ENCODE measurements at places on chromosomes 12 and 14.

DNA sequence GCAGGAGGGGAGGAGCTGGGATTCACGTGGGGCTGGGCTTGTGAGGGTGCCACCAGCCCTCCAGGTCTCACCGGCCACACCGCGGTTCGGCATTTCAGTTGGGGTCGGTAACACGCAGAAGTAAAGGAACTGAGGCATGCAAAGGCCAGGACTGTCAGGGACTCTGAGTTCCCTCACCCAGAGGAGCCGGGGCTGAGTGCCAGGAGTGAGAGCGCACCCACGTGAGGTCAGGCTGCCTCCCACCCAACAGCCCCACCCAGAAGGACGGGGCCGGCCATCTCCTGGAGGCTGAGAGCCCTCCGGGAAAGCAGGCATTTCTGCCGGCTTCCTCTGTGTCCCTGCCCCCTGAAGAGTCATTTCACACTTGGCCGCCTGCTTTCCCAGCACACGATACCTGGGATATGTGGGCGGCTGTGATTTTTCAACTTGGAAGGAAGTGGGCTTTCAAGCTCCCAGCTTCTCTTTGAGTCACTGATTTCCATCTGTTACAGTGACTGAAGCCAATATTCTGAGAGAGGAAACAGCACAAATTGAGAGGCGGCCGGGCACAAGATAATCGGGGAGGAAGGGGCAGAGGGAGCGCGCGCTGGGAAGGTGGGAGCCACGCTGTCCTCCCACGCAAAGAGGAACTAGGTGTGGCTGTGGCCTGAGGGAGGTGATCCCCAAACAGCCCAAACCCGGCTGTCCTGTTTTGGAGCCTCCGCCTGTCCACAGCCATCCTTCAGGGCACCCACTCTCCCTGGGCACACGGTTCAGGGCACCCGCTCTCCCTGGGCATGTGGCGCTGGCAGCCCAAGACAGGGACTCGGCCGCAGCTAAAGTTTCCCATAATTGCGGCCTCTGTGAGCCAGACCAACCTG is 19.0 kb downstream of the GALNT9 start:
- no peak for DNase-seq

DNA sequence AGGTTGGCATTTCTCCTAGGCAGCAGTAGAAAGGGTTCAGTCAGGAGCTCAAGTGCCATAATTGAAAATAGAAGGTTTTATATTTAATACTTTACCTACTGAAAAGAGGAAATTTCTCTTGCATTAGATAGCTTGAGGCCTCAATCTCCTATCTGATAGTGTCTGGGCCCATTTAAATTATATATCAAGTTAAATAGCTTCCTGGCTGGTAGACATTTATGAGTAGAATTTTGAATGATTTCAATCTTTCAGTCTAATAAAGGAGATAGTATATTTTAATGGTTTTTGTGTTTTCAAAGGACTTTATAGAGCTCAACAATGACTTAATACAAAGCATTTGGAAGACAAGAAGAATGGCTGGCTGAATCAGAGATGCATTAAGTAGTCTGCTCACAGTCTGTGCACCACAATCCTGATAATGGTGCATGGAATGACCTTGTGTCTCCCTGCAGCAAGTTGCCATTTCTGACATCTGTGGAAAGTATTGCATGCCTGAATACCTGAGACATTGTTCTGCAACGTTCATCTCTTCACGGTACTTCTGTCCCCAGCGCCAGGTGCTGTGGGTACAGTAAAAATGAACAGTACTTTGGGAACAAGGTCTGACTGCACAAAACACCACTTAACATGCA is 974.1 kb downstream of the TMTC2 start:
- DNase-seq = no peak

- DNase-seq = peak; percentile 40
Measured at GRCh38 chr12:109714141-109714912, 702 bp downstream of the FAM222A start.

GRCh38 chr14:81161088-81161487 is 59.7 kb downstream of the GTF2A1 start:
- DNase-seq = no peak

- DNase-seq = no peak
Measured at GRCh38 chr14:95431199-95432143, 85.0 kb downstream of the SYNE3 start.

DNA sequence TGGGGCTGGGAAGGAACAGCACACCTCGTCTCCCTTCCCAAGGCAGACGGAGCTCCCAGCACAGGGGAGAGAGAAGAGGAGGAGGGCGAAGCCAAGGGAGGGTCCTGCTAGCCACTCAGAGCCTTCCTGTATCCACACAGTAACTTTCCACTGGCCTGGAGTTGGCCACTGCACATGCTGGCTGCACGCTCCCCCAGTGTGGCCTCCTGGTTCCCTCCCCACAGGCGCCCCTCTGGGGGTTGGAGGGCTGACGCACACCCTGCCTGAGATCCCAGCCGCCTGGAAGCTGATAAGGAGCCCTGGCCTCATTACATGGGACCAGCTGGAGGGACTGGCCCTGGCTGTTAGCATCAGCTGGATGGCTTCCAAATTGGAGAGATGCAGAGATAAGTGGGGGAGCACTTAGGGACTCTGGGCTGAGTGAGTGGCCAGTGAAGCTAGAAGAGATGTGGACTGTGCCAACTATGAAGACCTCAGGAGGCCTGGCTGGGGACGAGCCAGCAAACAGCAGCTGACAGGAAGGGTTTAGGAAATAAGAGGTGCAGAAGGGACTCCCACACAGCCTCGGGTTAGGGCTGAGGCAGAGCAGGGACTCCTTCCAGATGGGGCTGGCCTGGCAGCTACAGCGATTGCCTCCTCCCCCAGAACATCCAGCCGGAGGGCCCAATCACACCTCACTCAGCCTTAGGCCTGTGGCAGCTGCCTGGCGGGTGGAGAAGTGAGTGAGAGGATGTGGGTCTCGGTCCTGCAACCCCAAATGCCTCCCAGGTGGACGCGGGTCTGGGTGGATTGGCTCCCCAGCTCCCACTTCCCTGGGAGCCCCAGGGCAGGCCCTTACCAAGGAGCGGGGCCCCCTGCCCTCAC is 26.3 kb upstream of the BCDIN3D start:
- no peak for DNase-seq

DNA sequence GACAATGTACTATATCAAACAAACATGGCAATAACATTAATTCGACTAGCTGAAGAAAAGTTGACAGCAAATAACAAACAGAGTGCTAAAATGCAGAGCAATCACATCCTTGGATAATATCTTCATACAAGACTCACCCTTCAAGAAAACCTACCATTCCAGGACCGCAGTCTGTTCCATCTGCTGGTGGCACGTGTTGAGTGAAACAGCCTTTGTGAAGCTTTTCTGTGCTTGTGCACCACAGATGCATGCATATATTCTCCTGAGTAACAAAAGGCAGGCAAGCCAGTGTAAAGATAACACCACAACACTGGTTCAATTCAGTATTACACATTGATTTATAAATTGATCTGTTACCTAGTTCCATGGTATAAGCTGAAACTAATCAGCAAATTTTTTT is 89.3 kb downstream of the ADAMTS20 start:
- no peak for DNase-seq

GRCh38 chr14:90649083-90649482 is 167.1 kb downstream of the TTC7B start:
- DNase-seq = no peak

DNA sequence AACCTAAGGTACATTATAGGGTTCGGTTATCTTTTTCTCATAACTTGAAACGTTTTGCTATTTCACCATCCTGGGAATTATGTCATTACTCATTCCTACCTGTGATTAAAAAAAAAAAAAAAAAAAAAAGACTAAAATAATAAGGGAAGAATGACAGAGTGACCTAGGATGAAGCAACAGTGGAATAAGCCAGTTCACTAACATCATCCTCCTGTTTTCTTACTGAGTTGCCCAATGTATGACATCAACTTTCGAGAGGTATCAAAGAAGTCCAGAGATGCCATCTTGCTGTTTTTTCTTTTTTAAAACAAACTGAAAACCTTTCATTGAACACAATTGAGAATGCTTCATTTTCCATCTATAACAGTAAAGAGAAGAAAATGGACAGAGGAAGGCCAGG is 42.8 kb downstream of the AMN start:
- DNase-seq = no peak

Measured in activated effector memory CD4-positive, alpha-beta T cell treated with Interleukin-2 at 50 U/mL for 16 hours (primary cell).